ENCODE measurements at places on chromosomes 16 and 17.

- no peak for DNase-seq
Observed at GRCh38 chr16:11432856-11433395, 87.7 kb downstream of the RMI2 start.

GRCh38 chr17:48439875-48440505 is 10.0 kb upstream of the SKAP1 start:
- DNase-seq = no peak

DNA sequence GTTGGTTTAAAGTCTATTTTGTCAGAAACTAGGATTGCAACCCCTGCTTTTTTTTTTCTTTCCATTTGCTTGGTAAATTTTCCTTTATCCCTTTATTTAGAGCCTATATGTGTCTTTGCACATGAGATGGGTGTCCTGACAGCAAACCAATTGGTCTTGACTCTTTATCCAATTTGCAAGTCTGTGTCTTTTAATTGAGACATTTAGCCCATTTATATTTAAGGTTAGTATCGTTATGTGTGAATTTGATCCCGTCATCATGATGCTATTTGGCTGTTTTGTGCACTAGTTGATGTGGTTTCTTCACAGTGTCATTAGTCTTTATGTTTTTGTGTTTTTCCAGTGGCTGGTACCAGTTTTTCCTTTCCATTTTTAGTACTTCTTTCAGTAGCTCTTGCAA is 127.7 kb upstream of the ZNF267 start:
- no peak for DNase-seq

DNA sequence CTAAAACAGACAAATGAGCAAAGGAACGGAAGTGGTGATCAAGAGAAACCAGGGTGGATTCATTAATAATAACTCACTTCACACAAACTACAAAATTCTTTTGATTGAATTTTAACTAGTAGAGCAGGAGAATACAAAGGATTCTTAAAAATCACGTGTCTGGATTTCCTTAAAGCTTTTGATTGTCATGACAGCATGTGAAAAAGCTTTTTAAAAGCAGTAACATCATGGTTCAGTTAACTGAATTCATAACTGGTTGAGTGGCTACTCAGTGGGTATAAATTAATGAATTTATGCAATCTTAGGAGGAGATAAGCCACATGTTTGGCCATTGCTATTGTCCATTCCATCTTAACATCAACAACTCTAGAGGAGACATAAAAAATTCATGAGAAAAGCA is 333.2 kb downstream of the SLC39A11 start:
- DNase-seq = no peak

GRCh38 chr16:86384263-86384649 is 126.1 kb upstream of the FOXF1 start:
- no peak for DNase-seq

DNA sequence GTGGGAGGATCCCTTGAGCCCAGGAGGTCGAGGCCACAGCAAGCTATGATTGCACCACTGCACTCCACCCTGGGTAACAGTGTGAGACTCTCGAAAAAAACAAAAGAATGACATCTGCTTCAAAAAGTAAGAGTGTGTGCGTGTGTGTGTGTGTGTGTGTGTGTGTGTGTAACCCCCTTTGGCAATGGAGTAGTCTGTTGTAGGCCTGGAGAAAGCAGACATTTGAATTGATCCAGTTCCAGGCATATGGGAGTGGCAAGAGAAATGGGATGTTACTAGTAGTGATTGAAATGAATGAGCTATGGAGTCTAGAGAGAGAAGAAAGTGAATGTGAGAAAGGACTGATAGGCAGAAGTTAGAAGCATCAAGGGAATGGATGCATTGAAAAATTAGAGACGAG is 9.9 kb downstream of the CASC3 start:
- no peak for DNase-seq

- no peak for DNase-seq
Observed at GRCh38 chr17:59790910-59791309, 83.5 kb downstream of the VMP1 start.
